Mesothelial cell of epicardium (in vitro differentiated cells): ENCODE measurements at places on chromosomes 2 and 18. TPM values are rescaled to one million over a fixed set of nuclear protein-coding genes. Genes with fewer than 3 reads are reported as not detected.

The HOXD13 gene
- 0.49 to 0.63 TPM (median 0.56 TPM) in 3 replicates for total RNA-seq

The CRYGD gene
- total RNA-seq = not detected in 3 replicates

GRCh38 chr2:140247451-140248195 is 1467.4 kb upstream of the NXPH2 start:
- DNase-seq = no peak

DNA sequence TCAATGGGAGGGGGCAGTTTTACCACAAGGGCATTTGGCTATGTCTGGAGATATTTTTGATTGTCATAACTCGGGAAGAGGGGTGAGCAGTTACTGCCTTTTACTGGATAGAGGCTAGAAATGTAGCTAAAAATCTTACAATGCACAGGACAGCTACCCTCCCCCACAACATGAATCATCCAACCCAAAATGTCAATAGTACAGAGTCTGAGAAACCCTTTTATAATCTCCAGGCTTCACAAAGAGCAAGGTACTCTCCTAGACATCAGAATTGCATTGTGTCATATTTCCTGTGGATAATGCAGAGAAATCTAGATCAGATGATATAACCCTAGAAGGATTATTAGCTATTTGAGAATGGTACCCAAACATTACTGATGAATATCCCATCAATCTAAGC is 277.1 kb upstream of the NRP2 start:
- DNase-seq = no peak

The DSG2 gene
- 98.0 to 102 TPM (median 98.4 TPM) in 3 replicates for total RNA-seq

- DNase-seq = no peak
These were observed 902 bp downstream of the SS18 start for GRCh38 chr18:26089293-26090129.

GRCh38 chr2:73970850-73971471 is 13.7 kb upstream of the TET3 start:
- no peak for DNase-seq

The SLC30A3 gene
- 2.3 to 3.4 TPM (median 3.1 TPM) in 3 replicates for total RNA-seq
